Stimulated activated CD4-positive, alpha-beta T cell treated with anti-CD3 and anti-CD28 coated beads, Interleukin-4, amount 100 ng/mL, for 48 hours (primary cell): ENCODE measurements at places on chromosomes 3 and 15.

GRCh38 chr15:91032919-91033803, 10.8 kb upstream of the VPS33B start:
- peak; percentile 38 for DNase-seq

DNA sequence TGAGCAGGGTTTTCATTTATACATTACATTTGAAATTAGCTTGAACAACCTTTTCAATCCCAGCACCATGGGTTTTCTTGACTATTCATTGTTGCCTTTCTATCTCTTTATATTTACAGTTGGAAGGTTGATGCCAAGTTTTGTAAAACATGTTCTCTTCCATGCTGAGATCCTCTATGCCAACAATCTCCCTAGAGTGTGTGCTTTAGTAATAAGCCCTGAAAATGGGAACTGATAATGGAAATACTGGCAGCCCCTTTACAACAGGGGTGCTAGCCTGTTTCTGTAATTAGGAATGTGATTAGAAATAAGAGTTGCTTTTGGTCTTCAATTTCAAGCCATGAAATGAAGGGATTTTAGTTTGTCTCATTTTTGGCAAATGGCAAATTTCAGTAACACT, 239.9 kb upstream of the NAALADL2 start:
- DNase-seq = no peak

DNA sequence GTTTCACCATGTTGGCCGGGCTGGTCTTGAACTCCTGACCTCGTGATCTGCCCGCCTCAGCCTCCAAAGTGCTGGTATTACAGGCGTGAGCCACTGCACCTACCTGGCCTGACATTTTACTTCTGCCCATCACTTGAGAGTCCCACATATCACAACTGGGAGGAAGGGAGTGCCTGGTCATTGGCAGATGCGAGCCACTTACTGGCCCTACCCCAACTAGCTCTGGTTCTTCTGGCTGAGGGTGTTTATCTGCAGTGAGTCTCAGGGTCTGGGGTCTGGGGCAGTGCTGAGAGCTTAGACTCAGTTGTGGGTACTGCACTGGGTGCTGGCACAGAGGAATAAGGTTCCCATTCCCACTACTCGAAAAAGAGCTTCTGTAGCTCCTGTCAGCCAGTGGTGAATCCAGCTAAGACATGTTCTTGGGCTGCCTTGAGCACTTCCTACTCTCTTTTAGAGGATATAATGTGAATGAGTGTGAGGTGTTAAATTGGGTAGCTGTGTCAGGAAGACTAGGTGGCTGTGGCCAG, 30.2 kb downstream of the DAG1 start:
- no peak for DNase-seq

- no peak for DNase-seq
Observed at GRCh38 chr3:72586694-72587093, 261.6 kb downstream of the SHQ1 start.

DNA sequence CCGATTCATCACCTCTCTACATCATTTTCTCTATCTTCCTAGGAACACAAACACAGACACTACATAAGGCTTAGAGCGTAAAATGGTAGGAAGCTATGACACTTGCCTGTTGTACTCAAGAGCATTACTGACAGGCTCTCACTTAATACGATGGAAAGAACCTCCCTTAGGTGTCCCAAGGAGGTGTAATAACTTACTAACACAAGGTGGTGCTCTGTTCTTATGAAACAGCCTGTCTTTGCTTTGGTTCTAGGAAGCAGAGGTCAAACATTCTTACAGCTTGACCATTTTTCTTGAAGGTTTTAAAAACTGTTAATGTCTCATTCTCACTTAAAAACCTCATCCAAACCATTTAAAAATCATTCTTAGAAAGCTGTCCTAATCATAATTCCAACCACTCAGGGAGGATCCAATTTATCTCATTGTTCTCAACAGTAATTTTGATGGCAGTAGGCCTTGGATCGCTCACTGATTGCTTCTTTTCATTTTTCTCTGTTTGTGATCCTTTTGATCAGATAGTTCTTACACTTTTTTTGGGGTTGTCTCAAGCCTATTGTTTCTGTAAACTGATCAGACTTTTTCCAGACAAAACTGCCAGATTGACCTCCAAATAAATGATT, 317.8 kb upstream of the AGTR1 start:
- no peak for DNase-seq

- DNase-seq = no peak
Observed at GRCh38 chr15:44489464-44489863, 47.5 kb upstream of the EIF3J start.

DNA sequence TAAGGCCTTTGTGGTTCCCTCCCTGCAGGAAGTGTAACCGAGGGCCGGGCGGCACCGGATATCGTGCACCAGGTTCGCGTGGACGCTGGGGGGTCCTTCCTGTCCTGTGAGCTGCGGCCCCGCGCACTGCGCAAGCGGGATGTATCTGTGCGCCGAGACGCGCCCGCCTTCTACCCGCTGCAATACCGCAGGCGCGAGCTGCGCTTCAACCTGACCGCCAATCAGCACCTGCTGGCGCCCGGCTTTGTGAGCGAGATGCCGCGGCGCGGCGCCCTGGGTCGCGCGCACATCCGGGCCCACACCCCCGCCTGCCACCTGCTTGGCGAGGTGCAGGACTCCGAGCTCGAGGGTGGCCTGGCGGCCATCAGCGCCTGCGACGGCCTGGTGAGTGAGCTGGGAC, 35.9 kb downstream of the SAXO2 start:
- DNase-seq = peak; percentile 42

DNA sequence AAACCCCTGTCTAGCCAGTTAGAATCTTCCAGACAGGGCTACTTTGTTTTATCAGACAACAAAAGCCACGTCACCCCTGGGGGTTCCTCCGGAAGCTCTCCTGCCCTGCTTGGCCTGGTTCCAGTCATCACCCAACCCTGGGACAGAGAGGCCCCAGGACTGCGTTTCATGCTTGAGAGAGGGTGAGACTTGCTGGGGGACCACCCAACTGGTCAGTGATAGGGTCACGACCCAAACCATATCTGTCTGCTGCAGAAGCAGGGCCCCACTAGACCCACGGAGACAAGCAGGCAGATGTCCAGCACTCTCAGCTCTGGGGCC, 1.2 kb downstream of the NT5DC2 start:
- DNase-seq = no peak

DNA sequence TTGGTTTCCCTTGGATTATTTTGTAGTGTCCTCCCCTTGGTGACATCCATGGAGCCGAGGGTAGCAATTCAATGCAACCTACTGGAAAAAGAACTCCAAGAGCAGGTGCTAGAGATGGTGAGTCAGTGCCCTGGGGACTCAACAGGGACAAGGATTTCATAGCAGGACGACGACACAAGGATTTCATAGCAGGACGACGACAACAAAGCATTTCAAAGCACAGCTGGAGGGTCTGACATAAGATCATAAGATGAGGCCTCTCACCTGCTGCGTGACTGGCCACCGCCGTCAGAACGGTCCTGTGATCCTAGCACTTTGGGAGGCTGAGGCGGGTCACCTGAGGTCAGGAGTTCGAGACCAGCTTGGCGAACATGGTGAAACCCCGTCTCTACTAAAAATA, 22.5 kb downstream of the NRROS start:
- no peak for DNase-seq

DNA sequence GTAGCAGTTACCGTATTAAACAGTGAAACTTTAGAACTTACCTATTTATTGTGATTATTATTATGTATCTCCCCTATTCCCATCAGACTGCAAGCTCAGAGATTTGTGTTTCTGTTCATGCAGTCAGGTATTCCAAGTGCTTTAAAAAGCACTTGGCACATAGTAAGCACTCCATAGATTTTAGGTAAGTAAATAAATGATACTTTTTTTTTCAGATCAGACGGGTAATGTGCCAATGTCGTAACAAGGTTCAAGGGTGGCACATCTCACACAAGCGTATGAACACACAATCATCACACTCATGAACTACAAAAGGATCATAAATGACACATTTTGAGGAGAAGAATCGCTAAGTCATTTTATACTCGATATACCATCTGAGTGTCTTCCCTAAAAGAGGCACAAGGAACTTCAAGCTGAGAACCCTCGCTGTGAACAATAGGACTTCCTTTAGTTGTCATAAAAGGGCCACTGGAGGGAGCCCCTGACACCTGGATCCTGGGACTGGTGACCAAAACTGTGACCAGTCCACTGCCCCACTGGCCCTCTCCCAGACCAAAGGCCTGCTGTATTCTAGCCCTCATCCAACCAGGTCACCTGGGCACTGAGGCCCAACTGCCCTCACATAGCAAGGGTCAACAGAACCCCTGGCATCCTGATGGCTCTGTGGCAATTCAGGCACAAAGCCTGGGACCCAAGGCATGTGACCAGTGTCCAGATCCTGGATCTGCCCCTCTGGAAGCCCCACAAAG, 32.1 kb downstream of the KIF9 start:
- DNase-seq = no peak

DNA sequence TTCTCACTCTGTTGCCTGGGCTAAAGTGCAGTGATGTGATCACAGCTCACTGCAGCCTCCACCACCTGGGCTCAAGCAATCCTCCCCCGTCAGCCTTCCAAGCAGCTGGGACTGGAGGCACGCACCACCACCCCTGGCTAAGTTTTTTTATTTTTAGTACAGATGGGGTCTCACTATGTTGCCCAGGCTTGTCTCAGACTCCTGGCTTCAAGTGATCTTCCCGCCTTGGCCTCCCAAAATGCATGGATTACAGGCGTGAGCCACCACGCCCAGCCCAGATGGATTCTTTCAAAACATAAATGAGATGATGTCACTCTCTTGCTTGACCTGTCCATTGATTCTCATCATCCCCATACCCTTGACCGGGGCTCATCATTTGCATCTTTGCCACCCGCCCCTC, 72.6 kb upstream of the SLC6A6 start:
- DNase-seq = no peak

DNA sequence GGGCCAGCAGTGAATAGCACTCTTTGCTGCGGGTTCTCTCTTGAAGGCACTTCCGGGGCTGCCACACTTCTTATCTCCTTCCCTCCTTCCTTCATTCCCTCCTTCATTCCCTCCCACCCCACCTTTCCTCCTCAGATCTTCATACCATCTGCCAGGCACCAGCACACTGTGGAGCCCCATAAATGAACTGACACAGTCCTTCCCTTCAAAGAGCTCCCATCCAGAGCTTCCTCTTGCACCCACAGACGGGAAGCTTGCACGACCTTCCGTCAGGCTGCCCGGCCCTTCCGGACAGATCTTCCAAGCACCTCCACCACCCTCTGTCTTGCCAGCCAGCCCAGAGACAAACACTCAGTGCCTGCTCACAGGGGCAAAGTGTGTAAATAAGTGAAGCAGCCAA, 65.4 kb upstream of the HERC1 start:
- no peak for DNase-seq

DNA sequence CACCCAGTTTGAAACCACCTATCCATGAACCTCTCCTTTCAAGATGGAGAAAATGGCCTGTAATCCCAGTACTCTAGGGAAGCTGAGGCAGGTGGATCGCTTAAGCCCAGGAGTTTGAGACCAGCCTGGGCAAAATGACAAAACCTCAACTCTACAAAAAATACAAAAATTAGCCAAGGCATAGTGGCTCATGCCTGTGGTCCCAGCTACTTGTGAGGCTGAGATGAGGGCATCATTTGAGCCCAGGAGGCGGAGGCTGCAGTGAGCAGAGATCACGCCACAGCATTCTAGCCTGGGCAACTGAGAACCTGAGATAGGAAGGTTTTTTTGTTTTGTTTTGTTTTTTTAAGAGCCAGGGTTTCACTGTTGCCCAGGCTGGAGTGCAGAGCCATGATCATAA, 5.4 kb downstream of the TKT start:
- DNase-seq = no peak

- DNase-seq = no peak
Observed at GRCh38 chr3:197883541-197883940, 66.4 kb upstream of the RPL35A start.

GRCh38 chr15:58431221-58432149, at the start of gene LIPC:
Gene LIPC, plus strand, starts transcription at chr15:58431991. Its CDS starts 42 bp downstream, at chr15:58432033.
- no peak for DNase-seq

- no peak for DNase-seq
Observed at GRCh38 chr3:150495149-150495548, 51.1 kb downstream of the SERP1 start.

DNA sequence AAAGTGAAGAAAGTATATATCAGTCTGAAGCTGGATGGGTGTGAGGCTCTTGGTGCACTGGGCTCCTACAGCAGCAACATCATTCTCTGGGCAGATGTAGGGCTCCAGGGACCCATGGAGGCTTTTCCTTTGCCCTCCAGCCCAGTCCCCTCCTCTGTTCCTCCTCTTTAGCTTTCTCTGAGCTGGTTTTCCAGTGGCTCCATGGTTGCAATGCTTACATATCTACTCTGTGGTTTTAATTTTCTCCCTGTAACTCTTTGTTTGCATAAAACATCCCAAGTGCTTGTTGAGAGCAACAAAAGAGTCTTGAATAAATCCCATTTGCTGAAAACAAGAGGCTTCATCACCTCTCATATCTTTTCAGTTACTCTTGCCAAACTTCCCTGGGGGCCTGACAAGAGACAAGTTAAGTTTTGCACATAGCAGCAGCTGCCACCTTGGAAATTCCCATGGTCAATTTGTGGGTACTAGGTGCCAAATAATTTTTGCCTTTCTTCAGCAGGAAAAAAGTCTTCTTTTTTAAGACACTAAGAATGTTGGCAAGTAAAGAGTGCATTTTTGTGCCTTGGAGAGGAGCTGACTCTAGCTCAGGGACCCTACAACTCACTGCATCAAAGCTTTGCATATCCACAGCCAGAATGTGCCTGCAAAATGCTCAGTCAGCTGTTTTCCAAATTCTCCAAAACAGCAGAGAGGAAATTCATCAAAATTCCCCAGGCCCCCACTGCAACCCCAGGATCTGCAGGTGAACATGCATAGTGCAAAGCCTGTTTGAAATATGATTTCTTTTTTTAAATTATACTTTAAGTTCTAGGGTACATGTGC, 41.9 kb downstream of the COLQ start:
- DNase-seq = no peak

DNA sequence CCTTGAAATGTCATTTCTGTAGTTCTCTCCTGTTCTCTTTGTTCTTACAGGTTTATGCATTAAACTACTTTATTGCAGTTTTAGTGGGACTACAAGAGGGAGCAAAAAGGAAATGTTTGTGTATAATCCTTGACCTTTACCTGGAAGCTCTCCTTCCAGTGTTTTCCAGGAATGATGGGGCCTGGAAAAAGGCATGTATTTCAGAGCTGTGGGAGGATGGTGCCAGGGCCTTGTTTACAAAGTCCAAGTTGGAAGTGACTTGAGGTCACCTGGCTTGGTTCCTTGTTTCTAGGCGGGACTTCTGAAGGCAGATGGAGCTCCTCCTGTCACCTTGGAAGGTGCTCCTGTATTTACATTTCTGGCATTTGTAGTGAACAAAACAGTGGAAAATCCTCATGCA, 15.1 kb downstream of the ACVR2B start:
- DNase-seq = no peak

DNA sequence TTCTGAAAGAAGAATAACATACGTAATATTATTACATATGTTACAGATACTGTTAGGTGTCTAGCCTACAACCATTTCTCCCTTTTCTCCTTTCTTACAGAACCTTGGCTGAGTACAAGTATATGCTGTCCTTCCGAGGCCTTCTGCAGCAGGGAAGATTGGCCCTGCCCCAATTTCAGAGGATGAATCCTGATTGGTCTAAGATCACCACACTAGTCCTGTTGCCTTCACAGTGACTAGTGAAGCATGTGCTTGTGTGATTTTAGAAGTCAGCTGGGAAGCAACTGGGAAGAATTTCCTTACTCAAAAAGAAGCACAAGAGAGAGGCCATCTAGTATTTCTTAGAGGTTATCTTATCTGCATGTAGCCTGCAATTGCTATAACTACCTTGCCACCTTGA, 30.6 kb upstream of the MECOM start:
- no peak for DNase-seq

- DNase-seq = no peak
Observed at GRCh38 chr3:112093180-112093522, 7.0 kb downstream of the C3orf52 start.

- no peak for DNase-seq
Observed at GRCh38 chr15:52162260-52162659, 28.9 kb downstream of the GNB5 start.
